ENCODE measurements at places on chromosomes 11 and 22.

DNA sequence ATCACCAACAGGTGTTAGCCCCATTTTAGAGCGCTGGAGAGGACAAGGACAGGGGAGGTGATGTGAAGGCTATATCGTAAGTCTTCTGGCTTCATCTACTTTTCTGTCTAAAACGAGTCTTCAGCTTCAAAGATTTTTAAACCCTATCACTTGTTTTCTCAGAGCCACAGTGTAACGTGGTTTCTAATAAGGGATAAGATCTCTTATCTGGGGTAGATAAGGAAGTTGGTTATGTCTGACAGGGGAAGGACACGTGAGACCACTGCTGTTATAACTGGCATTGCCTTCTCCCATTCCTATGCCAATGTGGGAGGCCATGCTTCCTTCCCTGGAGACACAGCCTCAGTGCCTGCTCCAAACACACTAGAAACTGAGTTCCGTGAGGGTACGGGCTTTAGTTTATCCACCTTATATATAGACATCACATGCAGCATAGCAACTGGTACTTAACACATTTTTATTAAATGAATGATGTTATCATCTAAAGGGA, 39.3 kb downstream of the LARGE2 start:
- no peak for DNase-seq

GRCh38 chr22:38314051-38314932, 2.9 kb downstream of the CSNK1E start:
- DNase-seq: no peak

- DNase-seq: no peak
These were observed 1.3 kb upstream of the FAM118A start for GRCh38 chr22:45308391-45308956.

GRCh38 chr11:66340596-66341501, 4.1 kb downstream of the BRMS1 start:
- DNase-seq: no peak

- peak; percentile 36 for DNase-seq
These were observed 79.1 kb upstream of the LMO2 start for GRCh38 chr11:33970984-33971466.

DNA sequence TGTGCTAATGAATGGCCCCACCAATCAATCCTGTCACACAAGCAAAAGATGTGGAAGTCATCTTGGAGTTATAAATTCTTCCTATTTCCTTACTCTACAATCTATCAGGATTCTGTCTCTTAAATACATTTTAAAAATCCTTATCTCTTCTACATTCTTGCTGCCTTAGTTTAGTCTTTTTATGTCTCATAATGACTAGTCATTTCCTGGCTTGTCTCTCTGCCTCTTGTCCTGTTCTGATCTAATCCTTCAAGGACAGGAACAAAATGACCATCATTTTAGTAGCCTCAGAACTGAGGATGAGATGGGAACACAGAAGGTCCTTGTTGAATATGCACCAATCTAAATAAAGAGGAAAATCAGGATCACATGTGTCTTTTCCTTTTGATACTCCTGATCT, 56.6 kb upstream of the LIN7C start:
- no peak for DNase-seq

- DNase-seq: no peak
These were observed 3.9 kb downstream of the TNNT3 start for GRCh38 chr11:1923201-1923956.

DNA sequence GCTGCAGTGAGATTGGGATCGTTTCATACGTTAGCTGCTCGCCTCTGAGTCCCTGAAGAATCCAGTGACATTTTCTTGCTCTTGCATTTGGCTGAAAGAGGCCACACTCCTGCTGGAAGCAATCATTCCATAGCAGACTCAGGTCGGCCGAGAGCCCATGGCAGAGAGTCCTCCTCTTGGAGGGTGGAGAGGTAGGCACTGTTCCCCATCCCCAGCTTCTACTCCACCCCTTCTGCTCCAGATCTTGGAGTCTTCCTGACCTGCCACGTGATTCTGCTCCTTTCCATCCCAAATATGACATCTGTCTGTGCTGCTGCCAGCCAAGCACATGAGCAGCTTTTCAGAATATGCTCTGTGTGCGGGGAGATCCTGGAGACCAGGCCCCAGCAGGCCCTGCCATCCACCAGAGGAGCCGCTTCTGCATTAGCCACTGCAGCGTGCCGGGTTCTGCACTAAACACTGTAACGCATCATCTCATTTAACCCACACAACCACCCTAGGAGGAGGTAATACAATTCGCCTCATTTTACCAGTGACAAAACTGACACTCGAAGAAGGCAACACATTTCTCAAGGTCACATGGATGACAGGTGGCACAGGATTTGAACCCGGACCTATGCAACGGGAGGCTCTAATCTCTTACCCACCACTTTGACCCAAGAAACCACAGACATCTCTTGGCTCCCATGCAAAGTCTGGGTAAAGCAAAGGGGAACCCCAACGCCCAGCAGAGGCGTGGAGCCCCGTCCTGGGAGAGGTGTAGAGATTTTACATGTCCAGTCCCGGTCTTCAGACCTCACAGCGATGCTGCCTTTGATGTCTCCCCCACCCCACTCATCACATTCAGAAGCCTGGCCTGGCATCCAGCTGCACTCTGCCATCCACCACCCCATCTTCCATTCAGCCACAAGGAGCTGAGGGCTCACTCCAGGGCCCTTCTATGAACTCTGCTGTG, 78.8 kb downstream of the FEZ1 start:
- DNase-seq: no peak

- no peak for DNase-seq
These were observed 189.5 kb downstream of the FAM76B start for GRCh38 chr11:95599959-95600586.

- no peak for DNase-seq
These were observed 613 bp upstream of the MCHR1 start for GRCh38 chr22:40678493-40679248.

DNA sequence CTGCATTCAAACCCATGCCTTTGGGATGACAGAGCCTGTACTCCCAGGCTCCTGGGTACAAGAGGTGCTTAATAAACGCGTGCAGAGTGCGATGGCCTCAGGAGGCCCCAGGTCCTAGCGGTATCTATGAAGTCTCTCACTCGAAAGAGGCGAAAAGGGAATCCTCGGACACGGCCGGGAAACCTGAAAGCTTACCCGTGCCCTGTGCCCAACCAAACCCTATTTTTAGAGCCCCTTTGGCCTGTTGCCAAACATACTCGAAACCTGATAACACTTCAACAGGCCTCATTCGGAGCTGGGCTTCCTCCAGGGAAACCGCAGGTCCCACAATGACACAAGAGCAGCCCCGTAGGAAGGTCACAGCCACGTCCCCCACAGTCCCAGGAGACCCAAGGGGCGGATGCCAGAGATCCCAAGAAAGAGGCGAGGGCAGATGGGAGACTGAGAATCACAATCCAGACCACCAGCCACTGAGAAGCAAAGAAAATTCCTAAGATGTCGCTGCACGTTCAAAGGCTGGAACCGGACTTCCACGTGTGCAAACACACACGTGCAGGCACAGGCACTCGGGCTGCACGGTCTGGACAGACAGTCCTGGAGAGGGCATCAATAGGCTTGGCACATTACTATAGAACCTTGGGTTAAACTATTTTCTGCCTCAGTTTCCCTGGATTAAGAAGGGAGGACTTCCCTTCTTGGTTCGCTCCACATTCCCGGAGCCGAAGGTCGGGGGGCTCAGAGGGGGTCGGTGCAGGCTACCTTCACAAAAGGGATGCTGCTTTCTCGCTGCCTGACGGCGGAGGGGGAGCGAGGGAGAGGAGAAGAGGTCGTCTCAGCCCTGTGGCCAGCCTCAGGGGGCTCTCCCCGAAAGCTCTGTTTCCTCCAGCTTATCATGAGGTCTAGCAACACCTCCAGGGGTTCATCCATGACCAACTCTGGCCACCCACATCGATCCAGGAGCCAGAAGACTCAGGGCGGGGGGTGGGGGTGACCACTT, 8.2 kb downstream of the PDGFB start:
- DNase-seq: peak; percentile 70

DNA sequence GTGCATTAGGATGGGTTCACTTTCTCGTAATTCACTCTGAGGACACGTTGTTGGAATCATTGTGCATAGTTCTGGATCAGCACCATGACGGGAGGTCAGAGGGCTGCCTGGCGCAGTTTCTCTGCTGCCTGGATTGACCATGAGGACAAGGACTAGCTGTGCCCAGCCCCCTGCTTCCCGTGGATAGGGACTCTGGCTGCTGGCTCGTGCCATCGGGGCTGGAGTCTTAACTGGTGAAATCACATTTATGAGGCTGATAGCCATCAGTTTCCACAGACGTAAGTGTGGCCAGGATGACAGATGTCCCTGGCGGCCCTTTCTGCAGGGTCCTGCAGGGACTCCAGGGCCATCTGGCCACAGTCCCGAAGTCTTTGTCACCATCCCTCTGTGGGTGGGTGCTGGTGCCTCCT, 24.1 kb upstream of the GRAMD4 start:
- no peak for DNase-seq

Data from DMS79 treated with DMSO at 0.1 percent for 48 hours (cell line).